ENCODE measurements at places on chromosomes 1 and 21.

DNA sequence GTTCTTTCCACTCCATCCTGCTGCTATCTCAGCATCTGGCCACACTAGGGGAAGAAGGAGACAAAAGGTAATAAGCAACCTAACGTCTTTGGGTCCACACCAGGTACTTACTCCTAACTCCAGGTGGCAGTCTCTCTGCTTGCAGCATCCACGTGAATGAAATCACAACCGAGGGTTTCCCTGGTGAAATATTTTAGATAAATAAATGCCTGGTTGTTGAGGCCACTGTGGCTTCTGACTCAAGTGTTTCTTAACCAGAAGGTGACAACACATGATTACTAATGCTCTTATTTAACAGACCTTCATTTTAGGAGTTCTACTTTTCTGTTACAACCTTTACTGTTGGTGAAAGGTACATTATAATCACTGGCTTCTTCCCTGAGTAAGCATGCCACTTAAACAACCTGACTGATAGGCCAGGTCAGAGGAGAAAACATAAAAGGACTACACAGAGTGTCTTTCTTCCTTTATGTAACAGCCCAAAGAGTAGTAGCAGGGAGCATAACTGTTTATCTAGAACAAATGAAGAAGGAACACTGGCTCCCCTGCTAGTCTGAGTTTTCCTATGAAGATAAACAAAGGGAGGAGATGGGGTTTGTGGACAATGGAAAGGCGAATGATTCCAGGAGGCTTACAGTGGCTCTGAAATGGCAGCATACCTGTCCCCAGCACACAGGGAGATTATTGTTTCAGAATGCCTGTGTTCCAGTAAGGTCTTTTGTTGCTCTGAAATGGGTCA is 59.9 kb downstream of the SYT6 start:
- peak; percentile 40 for DNase-seq

- DNase-seq: no peak
These were observed 75.2 kb upstream of the TSPAN2 start for GRCh38 chr1:115164484-115164883.

DNA sequence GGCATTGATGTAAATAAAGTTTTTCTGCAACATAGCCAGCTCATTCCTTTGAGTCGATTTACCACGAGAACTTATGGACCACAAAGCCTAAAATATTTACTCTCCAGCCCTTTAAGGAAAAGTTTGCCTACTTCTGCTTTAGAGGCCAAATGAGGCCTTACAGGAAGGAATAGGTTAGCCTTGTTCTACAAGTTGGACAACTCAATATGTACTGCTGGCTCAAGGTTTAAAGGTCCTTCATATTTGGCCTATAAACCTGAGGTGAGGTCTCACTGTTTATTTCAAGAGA is 144.5 kb upstream of the DNAH14 start:
- no peak for DNase-seq

DNA sequence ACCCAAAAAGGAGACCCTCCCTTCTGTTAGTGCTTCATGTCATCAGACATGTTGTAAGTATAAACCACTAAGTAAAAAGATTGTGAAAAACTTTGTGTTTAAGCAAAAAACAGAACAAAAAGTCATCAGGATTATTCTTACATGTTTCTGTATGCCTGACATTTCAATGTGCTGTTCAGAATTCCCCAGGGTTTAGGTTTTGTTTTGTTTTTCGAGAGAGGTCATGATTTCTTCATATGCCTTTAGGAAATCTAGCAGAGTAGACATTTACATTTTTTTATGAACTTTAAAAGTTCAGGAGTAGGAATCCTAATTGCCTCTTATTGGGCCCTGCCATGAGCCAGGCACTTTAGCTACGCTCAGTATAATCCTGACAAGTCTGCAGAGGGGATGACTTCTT is 85.3 kb downstream of the VPS13D start:
- no peak for DNase-seq
